ENCODE measurements at places on chromosomes 1 and 21. TPM values are rescaled to one million over a fixed set of nuclear protein-coding genes. Genes with fewer than 3 reads are reported as not detected.

Gene UMODL1
- not detected for total RNA-seq

Gene CLCNKB
- total RNA-seq = not detected

Gene TRIM67
- not detected for total RNA-seq

Gene LIN28A
- not detected for total RNA-seq

Gene PROX1
- total RNA-seq = 32.3 TPM

Gene CD48
- 150 TPM for total RNA-seq

Gene SLAMF8
- total RNA-seq = 18.7 TPM

Gene RAP1GAP
- 0.69 TPM for total RNA-seq

Gene ANGPTL1
- 6.0 TPM for total RNA-seq

Gene CADM3
- 5.6 TPM for total RNA-seq

Gene S100A14
- not detected for total RNA-seq

Gene ARHGAP29
- total RNA-seq = 93.7 TPM

Gene LCA5L
- 0.46 TPM for total RNA-seq

Gene CLCA1
- not detected for total RNA-seq

Gene DAB1
- not detected for total RNA-seq

Gene JAK1
- total RNA-seq = 210 TPM

Gene ZNF593OS
- not detected for total RNA-seq

Gene TMPRSS2
- not detected for total RNA-seq

Gene GJA9
- total RNA-seq = not detected

Gene NFASC
- 60.3 TPM for total RNA-seq

Gene SRSF10
- total RNA-seq = 99.7 TPM

Gene TADA1
- total RNA-seq = 9.4 TPM

Gene PPM1J
- 1.5 TPM for total RNA-seq

Gene PLA2G2D
- 3.8 TPM for total RNA-seq

Gene TMEM51
- total RNA-seq = 10.5 TPM

Gene FAAP20
- 46.6 TPM for total RNA-seq

Gene SH2D1B
- total RNA-seq = 8.9 TPM

Gene SPRR2E
- total RNA-seq = not detected

Gene CFHR3
- not detected for total RNA-seq

Gene C1QC
- total RNA-seq = 921 TPM

Gene FLAD1
- total RNA-seq = 33.6 TPM

Gene EPHA8
- total RNA-seq = 5.6 TPM

Gene PRKAA2
- total RNA-seq = 1.9 TPM

Gene SPATA1
- 2.6 TPM for total RNA-seq

Gene LRRC3
- 4.4 TPM for total RNA-seq

Measured in spleen (tissue), 13 donors.